ENCODE measurements at places on chromosomes 1 and 21.
A peak's percentile ranks its signal among the peaks of the same experiment; 100 is the strongest.

DNA sequence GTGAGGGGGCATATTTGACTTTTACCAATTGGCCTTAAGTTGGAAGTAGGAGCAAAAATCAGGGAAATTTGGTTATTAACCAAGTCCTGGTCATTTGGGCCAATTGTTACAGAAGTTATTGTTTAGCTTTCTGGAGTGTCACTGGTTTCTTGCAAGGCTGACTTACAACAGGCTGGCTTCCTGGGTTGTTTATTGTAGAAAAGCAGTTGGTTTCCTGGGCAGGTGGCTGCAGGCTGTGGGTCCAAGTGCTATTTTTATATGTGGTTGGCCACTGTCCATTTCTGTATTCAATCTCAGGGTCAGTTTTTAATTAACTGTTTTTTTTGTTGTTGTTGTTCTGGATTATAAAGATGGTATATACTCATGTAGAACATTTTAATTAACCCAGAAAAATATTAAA lies 174.1 kb downstream of the KCNJ6 start:
- DNase-seq = no peak

DNA sequence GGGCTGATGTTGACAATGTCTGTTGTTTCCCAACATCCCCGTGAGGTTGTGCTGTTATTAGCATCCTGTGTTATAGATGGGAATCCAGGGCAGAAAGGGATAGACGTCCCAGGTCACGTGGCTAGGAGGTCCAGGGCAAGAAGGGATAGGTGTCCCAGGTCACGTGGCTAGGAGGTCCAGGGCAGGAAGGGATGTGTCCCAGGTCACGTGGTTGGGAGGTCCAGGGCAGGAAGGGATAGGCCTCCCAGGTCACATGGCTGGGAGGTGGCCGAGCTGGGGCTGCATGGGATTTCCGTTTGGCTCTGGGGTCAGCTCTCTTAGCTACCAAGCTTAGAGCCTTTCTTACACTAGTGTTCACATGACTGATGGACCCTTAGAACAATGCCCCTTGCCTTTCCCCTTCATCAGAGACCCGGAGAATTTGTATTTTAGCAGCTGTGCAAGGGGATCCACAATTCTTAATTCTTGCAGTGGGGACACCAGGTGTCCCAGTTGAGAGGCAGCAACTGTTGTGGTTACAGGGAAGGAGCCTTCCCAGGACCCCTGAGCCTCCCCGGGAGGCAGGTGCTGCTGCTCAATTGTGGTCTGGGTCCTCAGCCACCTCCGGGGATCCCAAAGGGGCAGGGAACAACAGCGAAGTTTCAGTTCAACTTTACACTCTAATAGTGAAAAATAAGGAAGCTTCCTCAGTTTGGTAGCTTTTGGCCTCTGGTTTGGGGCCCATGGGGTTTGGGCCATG lies 69.2 kb downstream of the UMODL1 start:
- no peak for DNase-seq

DNA sequence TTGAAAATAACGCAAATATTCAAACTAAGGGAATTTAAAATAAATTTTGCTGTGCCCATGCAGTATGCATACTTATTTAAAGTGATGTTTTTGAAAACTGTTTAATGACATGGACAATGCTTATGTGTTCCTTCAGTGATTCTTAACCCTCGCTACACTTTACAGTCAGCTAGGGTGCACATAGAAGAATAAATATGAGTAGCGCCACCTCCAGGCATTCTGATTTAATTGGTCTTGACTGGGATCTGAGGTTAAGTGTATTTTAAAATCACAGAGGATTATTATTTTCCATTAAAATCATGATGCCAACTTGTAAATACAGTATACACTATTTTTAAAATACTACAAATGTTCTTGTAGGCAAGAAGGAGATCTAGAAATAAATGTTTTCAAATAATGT lies 373.5 kb upstream of the ADGRL4 start:
- no peak for DNase-seq

GRCh38 chr1:40385437-40386358 lies 12.2 kb downstream of the SMAP2 start:
- DNase-seq = peak; percentile 92

GRCh38 chr1:30371888-30372791 lies 351.2 kb downstream of the MATN1 start:
- DNase-seq = no peak

Measured in CD4-positive, alpha-beta T cell treated with Interferon alpha-2 for 1 hour (primary cell).